ENCODE measurements at places on chromosomes 1 and 21. TPM values are rescaled to one million over a fixed set of nuclear protein-coding genes. Genes with fewer than 3 reads are reported as not detected.

- DNase-seq: no peak
These were observed 26.6 kb upstream of the HPDL start for GRCh38 chr1:45299981-45300668.

DNA sequence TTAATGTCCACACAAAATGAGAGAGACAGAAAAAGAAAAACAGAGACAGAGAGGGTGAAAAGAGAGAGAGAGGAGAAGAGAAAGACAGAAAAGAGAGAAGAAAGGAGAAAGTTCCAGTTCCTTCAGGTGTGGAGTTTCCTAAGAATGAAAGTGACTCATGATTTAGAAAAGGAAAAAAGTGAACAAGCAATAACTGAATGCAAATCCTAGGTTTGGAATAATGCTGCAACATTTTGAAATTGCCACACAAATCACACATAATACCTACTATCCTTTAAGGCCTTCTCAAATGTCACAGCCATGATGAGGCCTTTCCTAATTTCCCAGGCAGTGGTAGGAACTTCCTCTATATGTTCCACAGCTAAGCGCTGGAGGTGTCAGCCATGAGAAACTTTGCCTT is 31.5 kb upstream of the XPR1 start:
- no peak for DNase-seq

- DNase-seq: no peak
These were observed 61.2 kb upstream of the ETV3 start for GRCh38 chr1:157199421-157199755.

Gene FCRL1
- not detected for total RNA-seq

DNA sequence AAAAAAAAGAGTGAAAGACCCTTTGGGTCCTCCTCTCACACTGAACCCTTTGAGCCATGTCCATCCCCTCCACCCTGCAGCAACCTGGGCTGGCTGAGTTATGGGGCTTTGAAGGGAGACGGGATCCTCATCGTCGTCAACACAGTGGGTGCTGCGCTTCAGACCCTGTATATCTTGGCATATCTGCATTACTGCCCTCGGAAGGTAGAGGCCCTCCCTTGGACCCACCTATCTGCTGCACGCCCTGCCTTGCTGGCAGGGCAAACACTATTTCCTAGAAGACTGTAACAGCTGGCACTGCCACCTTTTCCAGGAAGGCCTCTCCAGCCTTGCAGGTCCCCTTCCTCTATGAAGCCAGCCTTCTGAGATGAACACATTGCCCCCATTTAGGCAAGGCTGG is 1.1 kb downstream of the SLC50A1 start:
- DNase-seq: no peak

- peak; percentile 44 for DNase-seq
These were observed 126.5 kb downstream of the CRYAA start for GRCh38 chr21:43295066-43295958.

GRCh38 chr1:178055093-178055492 is 38.8 kb upstream of the RASAL2 start:
- DNase-seq: no peak

Gene CFAP45
- total RNA-seq: 1.0 TPM

DNA sequence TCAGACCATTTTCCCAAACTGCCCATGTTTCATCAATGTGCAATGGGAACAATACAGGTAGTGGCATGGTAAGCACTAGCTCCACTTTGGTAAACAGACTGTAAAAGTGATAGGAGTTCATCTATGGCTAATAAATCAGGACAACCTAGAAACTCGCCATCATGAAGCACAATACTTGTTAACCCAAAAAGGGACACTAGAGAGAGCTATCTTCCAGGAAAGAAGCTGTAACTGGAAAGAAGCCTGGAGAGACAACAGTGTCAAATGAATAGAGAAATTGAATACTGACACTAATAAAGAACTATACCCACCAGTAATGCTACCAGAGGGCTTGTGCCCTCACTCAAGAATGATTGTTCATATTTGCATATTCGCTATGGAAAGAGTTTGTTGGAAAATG is 164.7 kb upstream of the RGS18 start:
- DNase-seq: no peak

GRCh38 chr1:157412308-157412707 is 140.0 kb downstream of the FCRL5 start:
- no peak for DNase-seq

DNA sequence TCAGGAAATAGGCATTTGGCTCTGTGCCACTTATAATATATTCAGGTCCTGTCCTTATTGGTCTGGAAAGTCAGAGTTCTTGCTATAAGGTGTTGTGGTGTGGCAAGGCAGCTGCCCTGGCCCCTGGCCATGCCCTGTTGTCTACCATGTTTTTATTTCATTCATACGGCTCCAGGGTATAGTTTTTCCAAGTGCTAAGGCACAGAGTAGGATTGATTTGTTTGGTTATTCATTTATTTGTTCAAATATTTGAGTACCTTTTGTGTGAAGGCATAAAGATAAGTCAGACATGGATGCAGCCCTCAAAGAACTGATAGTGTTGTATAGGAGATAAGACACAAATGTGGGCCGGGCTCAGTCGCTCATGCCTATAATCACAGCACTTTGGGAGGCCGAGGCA is 10.1 kb downstream of the ZBTB8B start:
- no peak for DNase-seq

Gene MROH7
- 3.8 TPM for total RNA-seq

GRCh38 chr1:45001011-45001481 is 10.1 kb downstream of the HECTD3 start:
- DNase-seq: no peak

Gene LPAR3
- total RNA-seq: 16.6 TPM

- no peak for DNase-seq
These were observed 170.1 kb downstream of the CRB1 start for GRCh38 chr1:197438010-197438790.

GRCh38 chr1:6179564-6180175 is 451 bp downstream of the CHD5 start:
- no peak for DNase-seq

DNA sequence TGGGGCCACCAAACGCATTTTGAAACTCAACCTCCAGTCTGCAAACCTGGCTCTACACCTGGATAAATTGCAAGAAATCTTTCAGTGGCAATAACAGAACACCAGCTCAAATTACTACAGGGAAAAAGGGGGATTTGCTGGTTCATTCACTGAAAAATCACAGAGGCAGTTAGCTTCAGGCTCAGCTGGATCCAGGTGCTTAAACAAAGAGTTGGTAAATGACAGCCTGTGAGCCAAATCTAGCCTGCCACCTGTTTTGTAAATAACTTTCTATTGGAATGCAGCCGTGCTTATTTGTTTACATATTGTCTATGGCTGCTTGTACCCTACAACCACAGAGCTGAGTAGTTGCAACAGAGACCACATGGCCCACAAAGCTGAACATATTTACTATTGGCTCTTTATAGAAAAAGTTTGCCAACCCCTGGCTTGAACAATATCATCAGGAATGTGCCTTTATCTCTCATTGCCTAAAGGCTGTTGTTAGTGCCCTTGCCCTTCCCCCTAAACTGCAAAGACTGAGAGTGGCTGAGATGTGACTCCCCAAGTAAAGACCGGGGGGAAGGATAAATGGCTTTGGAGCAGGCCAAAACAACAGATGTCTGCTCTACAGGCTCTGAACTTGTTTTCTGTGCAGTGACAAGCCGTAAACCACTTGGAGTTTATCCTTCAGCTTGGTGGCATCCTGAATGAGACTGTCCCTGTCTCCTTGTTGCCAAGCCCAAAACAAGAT is 21.5 kb upstream of the PTPRF start:
- DNase-seq: no peak

DNA sequence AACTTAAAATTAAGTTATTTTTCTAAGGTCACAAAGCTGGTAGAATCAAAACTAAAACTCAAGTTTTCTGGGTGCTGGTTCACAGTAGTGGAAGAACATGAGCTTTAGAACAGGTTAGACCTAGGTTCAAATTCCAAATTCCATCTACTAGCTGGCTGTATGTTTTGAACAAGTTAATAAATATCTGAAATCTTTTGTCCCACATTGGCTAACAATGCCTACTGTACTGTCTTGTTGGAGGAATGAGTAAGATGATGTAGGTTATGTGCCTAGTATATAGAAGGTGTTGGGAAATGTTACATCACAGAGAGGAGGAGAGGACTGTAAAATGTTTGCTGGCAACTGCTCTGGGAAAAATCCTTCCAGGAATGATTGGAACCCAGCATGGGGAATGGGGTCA is 14.0 kb upstream of the CD247 start:
- no peak for DNase-seq

DNA sequence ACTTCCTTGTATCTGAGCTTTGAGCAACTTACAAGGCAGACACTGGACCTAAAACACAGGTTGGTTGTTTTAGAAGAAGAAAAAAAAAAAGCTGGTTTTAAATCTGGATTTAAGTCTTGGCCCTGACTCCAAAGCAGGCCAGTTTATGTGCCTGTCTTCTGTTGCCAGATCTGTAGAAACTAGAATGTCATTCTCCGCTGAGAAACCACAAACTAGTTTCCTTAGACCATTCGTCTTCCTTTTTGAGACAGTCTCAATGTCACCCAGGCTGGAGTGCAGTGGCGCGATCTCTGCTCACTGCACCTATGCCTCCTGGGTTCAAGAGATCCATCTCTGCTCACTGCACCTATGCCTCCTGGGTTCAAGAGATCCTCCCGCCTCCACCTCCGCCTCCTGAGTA is 33.9 kb downstream of the APP start:
- no peak for DNase-seq

- DNase-seq: no peak
These were observed 22.9 kb downstream of the LCA5L start for GRCh38 chr21:39422527-39423241.

Gene GUCA2B
- total RNA-seq: not detected

Gene TMEM81
- total RNA-seq: 2.5 TPM

Gene MAN1C1
- 19.5 TPM for total RNA-seq

Gene SPATA21
- not detected for total RNA-seq

GRCh38 chr1:100604372-100604771 is 66.4 kb downstream of the GPR88 start:
- DNase-seq: no peak

Gene MYOC
- total RNA-seq: 5.3 TPM

- DNase-seq: no peak
These were observed 105.1 kb upstream of the L1TD1 start for GRCh38 chr1:62089570-62089969.

DNA sequence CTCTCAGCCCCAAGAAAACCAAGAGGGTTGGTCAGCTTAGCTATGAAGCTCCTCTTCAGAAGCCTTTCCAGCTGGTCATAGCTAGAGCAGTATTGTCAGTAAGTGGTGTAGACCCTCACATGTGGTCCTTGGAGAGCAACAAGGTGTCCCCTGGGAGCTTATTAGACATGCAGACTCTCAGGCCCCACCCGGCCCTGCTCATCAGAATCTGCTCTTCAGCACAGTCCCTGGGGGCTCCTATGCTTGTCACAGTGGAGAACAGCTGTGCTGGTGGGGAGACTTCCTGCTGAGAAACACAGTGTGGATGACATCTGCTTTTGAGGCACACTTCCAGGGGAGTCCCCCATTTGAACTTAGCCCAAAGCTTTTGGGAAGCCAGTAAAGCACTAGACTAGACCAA is 21.9 kb upstream of the NEK2 start:
- DNase-seq: no peak

DNA sequence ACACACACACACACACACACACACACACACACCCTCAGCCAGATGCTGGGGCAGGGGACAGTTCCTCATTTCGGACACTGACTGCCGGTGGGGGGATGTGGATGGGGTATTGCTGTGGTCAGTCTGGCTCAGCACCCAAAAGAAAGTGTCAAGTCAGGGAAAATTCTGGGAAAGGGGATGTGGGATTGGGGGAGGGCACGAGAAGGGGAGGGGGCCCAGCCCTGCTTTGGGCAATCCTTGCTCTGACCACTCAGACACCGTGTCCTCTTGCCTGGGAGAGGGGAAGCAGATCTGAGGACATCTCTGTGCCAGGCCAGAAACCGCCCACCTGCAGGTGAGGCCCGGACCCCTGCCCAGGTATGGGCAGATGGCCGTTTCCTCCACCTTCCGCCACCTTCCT is at the start of gene C1QC:
TSS of gene C1QC (plus strand) at position 253 of the 400 bp plus-strand sequence. CDS start 391 bp downstream, outside the sequence.
- DNase-seq: no peak

- no peak for DNase-seq
These were observed 131.0 kb downstream of the DMRTA2 start for GRCh38 chr1:50292276-50292675.

Gene GNAT2
- total RNA-seq: not detected

Gene CELA2A
- total RNA-seq: not detected

Gene CRNN
- not detected for total RNA-seq

Gene UTS2
- not detected for total RNA-seq

GRCh38 chr1:181296180-181296579 is 187.1 kb upstream of the CACNA1E start:
- no peak for DNase-seq

GRCh38 chr1:236142253-236143103 is at the start of gene GPR137B:
Gene GPR137B (plus strand): TSS chr1:236142539. CDS start chr1:236142623, 84 bp downstream.
- no peak for DNase-seq

Gene KCNE1
- total RNA-seq: 5.5 TPM

DNA sequence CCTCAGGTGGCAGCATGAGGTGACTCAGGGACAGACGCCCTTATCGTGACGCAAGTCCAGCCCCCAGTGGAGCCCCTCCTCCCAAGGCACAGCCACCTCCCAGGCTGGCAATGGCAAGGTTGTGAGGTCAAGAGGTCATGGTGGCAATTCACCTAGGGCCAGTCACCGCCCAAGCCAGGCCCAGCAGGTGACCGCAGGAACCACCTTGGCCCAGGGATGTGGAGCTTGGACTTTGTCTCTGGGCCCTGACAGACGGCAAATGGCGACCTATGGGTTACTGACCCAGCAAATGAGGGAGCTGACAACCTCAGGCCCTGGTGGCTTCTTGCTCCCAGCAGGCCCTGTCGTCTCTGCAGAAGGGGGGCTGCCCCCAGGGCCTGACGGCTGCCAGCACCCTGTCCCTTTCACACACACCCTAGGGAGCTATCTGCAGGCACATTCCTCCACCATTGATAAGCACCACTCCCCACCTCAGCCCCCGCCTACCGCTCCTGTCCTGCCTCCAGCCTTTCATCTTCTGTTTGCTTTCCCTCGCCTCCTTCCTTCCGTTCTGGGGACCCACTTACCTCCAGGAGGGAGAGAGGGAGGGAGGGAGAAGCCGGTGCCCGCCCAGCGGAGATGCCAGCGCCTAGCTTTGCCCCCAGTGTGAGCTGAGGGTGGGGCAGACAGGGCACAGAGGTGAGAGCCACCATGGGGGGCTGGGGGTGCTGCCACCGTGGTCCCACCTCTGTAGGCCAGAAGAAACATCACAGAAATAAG is 12.1 kb downstream of the EPHA2 start:
- DNase-seq: no peak

GRCh38 chr1:183103147-183103546 is 79.9 kb downstream of the LAMC1 start:
- no peak for DNase-seq

GRCh38 chr1:63405987-63406386 is 38.6 kb downstream of the ALG6 start:
- DNase-seq: no peak

GRCh38 chr1:11481019-11481418 is 2.1 kb downstream of the DISP3 start:
- no peak for DNase-seq

Gene ST6GALNAC3
- 3.9 TPM for total RNA-seq

Data from Right ventricle myocardium inferior (tissue), 1 donor.